Adrenal gland (tissue), 19 donors: ENCODE measurements at places on chromosomes 12 and 14. TPM values are rescaled to one million over a fixed set of nuclear protein-coding genes. Genes with fewer than 3 reads are reported as not detected.

The KRT73 gene
- total RNA-seq = not detected

- DNase-seq = no peak
These were observed 1498.5 kb upstream of the TMEM132C start for GRCh38 chr12:126768517-126768916.

DNA sequence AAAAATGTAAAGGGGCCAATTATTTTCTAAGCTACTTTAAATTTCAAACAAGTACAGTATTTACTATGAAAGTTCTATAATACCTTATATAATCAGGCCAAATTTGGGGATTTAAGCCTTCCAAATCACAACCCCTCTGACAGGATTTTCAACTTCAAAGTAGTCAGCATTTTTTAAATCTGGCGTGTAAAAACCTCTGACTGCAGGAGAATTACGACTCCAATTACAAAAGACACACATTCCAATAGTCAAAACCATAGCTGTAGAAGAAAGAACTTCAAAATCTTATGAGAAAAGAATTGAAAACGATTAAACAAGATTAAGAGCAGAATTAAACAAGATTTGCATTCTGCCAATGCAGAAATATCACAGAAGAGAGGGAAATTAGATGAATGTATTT is 12.7 kb downstream of the OSBPL8 start:
- no peak for DNase-seq

DNA sequence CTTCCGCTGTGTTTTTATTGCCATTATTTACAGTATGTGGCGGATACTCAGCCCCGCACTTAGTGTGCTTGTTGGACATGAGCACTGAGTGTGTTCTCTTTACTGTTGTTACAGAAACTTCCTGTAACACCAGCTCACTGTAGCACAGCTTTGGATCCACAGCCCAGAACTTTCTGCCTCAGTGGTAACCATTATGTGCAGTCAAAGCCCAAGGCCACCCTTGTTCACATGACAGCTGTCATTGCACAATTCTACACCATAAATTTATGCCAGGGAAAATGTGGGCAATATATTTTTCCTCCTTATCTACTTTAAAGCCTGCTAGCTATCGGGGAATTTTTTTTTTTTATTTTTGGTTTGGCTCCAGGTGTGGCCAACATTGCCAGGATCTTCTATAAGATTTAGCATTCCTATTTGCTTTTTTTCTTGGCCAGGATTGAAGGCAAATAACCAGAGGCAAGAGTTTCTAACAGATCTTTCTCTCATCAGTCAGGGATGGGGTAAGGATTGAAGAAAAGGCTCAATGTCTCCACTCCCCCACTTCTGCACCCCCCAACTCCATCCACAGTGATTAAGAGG is 176.0 kb upstream of the PELI2 start:
- DNase-seq = no peak

- DNase-seq = no peak
These were observed 191.3 kb downstream of the ANO6 start for GRCh38 chr12:45406988-45407850.

The CEBPE gene
- not detected for total RNA-seq

- DNase-seq = no peak
These were observed 610 bp downstream of the VSIG10 start for GRCh38 chr12:118103201-118103600.

GRCh38 chr14:99517643-99518381 is 36.6 kb downstream of the CCNK start:
- no peak for DNase-seq

The MUCL1 gene
- not detected for total RNA-seq

- DNase-seq = no peak
These were observed 11.3 kb downstream of the ARL6IP4 start for GRCh38 chr12:122991623-122992275.

- peak; percentile 79 for DNase-seq
These were observed 92.7 kb downstream of the BORCS5 start for GRCh38 chr12:12449533-12450025.

The CCND2 gene
- total RNA-seq = 264 TPM

- DNase-seq = no peak
These were observed 71.6 kb downstream of the SCAF11 start for GRCh38 chr12:45918818-45919217.

The IL31 gene
- not detected for total RNA-seq

The GPR65 gene
- 3.0 TPM for total RNA-seq

The SLC6A13 gene
- not detected for total RNA-seq

The PROX2 gene
- not detected for total RNA-seq

DNA sequence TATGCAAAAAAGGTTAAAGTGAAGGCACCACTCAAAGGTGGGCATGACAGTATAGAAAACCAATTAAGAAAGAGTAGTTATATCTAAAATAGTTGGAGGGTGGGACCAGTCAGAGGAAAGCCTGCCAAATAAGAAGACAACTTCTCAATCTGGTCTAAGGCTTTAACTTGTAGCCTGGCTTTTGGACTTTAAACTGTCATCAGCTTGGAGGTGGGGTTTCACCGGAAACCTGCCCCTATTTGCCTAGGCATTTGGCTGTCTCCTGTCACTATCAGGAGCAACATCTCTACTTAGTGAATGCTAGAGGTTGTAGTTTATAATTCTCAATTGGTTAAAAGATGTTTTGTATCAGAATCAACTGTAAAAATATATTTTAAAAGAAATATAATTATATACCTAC is 107.3 kb downstream of the SLCO1B3 start:
- no peak for DNase-seq

- no peak for DNase-seq
These were observed 24.5 kb downstream of the MMP17 start for GRCh38 chr12:131852551-131853299.

GRCh38 chr12:83092129-83092528 is 405.4 kb downstream of the TMTC2 start:
- no peak for DNase-seq
